ENCODE measurements at places on chromosomes 6 and 20.

GRCh38 chr20:62688855-62689460 lies 19.7 kb upstream of the NTSR1 start:
- peak; percentile 22 for DNase-seq

DNA sequence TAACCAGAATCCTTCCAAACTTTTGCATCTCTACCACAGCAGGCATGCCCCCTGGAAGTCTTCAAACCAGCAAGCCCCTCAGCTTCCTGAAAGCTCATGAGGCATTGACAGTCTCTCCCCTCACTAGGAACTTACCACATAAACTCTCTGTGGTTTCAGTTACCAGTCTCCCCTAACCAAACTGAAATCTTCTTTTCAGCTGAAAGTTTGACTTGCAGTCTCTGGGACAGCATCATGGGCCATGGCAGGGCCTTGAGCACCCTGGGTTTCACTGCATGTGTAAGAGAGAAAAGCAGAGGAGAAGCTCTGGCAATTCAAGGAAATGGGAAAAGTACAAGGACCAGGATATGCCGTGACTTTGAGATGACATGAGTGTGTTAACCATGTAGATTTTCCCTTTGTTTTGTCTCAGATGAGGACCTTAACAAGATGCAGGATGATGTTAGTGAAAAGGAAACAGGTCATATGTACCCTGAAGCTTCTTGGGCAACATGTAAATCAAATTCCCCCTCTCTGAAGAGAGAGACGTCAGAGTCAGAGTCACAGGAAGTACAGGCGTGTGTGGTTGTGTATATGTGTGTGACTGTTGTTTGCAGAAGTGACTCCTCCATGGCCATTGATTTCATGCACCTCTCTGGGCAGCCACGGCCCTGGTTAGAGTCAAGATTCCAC lies 106.3 kb downstream of the TNFRSF21 start:
- DNase-seq: no peak

DNA sequence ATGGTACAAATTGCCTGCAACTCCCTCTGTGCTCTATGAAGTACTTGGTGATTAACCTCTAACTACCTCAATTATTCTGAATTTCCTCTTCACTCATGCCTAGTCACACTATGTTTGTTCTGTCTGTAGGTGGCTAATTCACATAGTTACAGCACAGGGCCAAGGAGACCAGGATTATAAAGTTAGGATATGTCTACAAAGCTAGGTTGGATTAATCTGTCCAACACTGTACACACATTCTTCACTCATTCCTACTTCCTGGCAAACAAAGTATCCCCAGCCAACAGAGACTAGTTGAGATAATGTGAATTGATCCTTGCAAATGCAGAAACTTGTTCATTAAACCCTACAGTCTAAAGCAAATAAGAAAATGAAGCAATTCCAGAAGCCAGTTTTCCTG lies 269.8 kb downstream of the HACE1 start:
- no peak for DNase-seq

- no peak for DNase-seq
Observed at GRCh38 chr6:128168244-128168643, 267.4 kb upstream of the THEMIS start.

DNA sequence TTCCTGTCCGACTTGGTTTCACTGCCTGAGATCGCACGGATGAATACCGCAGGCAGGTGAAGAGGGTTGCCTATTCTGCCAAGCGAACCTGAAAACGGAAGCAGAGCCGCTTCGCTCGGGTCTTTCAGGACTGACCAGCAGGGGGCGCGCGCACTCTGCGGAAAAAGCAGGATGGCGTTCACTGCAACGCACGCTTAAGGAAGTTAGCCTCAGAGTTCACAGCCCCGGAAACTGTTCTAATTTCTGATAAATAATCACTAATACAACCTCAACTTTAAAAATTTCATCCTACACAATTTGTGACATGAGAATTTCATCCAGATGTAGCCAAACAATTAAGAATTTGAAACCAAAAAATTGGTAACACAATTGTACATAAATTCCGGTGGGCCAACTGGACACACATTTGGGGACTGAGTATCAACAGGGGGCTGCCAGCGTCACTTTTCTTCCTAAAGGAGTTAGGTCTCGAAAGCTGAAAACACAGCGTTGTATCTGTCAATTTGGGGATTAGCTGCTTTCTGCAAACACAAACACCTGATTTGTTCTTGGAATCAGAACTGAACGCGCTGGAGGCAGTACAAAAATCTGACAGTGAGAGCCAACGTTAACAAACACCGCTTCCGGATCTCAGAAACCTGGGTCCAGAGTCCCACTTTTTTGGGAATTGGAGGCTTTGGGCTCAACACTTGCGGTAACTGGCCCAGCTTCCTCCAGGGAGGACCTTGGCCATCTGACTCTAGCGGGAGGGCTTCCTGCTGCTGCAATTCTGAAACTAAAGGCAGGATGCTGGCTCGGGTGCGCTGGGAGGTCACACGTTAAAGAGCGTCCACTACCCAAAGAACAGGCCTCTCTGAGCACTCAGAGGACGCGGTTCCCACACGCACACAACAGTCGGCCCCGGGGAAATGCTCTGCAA lies 8.8 kb downstream of the PXDC1 start:
- peak; percentile 79 for DNase-seq

DNA sequence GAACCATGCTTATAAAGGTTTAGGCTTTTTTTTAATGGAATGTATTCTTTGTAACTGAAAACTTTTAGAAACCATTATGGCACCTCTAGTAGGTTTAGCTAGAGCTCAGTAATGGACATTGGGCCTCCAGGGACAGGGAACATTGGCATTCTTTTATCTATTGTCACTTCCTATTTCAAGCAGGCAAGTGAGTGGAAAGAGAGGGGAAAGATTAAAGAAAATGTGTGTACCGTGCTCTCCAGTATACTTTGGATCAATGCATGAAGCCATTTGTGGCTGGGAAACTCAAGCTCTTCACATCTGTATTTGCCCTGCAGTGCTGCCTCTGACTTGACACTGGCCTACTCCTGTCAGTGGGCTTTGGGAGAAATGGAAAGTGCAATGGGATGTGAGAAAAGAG lies 18.6 kb downstream of the RBM24 start:
- DNase-seq: no peak

DNA sequence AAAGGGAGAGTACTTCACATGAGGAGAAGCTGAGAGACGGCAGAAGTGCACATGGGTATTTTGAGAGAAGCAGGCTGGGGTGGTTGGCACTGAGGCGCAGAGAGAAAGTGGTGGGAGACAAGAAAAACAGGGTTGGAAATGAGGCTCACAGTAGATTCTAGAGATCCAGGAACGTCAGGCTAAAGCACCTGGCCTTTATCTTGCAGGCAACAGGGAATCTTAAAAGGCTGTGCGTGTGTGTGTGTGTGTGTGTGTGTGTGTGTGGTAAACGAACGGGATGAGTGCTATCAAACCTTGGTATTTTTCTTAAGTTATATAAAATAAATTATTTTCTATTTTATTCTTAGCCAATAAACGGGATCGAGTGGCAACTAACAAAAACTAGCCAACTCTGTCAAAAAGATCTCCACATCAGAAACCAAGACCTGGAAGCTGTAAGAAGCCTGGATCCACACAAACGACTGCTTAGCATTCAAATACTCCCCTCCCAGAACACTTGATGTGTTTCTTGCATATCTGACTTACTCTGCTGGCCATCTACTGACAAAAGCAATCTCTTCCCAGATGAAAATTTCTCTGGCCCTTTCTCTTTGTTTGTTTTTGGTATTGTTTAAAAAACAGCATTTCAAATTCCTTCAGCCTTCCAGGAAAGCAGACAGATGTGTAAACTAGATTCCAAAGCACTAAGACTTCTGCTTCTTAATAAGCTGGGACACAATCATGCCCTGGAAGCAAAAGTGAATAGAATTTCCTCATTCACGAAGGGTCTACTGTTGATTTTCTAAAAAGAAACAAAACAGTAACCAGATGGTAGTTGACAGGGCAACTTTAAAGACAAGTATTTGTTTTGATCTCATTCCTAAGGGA lies 44.8 kb upstream of the FABP7 start:
- no peak for DNase-seq

GRCh38 chr6:116447496-116448011 lies 13.6 kb upstream of the CALHM6 start:
- DNase-seq: peak; percentile 97

DNA sequence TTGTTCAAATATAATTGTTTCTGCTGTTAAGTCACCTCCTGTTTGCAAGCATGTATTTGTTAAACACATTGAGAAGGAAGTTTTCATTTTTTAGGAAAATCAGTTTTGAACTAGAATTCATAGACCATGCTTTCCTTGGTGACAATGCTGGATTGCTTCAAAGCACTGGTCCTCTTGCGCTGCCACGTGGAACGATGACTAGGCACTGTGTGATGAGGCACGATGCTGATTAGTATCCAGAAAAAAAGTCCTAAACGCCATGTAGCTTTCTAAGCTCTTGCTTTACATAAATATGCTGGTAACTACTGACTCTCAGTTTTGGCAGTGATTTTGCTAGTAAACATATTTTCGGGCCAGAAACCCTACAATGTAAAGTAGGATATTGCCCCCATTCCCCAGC lies 11.1 kb upstream of the EXOC2 start:
- peak; percentile 71 for DNase-seq

DNA sequence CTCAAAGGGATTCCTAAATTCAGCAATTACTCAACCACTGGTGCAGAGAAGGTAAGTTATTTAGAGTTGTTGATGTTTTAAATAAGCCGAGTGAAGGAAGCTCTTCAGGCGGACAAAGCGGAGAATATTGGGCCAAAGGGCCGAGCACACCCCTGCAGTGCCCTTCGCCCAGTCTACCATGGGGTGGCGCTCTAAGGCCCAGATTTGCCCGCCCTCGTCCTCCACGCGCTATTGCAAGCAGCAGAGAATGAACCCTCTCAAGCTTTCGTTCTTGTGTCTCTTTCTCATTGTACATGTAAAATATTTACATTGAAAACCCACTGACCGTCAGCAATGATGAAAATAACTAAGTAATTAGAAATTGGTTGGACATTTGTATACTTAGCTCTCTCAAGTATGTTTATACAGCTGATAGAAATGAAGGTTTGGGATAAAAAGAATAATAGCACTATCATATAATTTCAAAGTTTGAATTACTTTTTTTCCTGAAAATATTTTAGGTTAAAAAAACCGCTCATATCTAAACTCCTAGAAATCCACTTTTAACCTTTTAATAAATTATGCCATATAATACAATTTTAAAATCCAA lies 195.0 kb upstream of the CEP162 start:
- peak; percentile 66 for DNase-seq

- DNase-seq: no peak
Observed at GRCh38 chr6:15512721-15513120, 150.1 kb downstream of the DTNBP1 start.

DNA sequence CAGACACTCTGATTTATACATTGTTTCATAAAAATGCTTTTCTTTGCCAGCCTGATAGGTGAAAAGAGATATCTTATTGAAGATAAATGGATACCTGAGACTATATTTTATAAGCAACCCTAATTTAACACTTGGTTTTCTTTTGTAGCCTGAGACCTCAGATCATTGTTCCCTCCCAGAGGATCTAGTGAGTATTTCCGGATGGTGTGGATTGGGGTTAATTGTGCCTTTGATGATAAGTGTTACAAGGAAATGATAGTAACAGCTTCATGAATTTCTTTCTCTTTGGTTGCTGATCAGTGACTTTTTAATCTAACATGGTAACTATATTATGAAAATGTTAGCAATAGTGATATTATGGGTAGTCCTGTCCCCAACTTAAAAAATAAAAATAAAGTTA lies 30.4 kb downstream of the KDM1B start:
- DNase-seq: no peak

GRCh38 chr6:165884813-165885765 lies 222.0 kb upstream of the PDE10A start:
- DNase-seq: peak; percentile 65

GRCh38 chr6:12363651-12364381 lies 73.7 kb downstream of the EDN1 start:
- DNase-seq: no peak

DNA sequence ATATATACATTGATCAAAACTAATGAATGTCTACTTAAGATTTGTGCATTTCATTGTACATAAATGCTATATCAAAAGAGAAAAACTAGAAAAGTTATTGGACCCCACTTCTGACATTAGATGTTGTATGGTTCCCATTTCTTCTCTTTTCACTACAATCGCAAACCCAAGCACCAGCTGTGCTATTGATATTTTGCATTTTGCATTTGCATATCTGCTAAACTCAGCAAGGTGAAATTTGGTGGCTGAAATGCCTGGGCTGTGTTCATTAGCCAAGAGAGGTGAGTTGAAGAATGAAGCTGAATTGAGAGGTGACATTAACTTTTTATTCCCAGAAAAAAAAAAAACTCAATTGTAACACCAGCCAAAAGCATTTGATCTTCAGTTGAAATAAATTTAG lies 232.1 kb upstream of the TENT5A start:
- no peak for DNase-seq

DNA sequence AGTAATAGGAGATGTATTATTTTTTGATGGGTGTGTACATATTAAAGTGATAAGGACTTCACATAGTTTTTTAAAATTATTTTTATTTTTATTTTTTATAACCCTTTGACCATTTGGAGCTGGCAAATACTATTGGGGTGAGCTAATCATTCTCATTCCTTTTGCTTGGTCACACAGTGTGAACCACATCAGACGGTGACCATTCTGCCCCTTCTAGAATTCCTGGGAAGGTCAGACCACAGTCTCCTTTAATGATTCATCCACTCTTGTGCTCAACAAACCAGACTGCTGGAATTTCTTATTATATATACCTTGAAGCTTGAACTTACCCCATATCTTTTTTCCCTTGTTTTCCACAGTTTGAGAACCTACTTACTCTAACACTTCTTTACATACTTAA lies 23.9 kb upstream of the PRL start:
- DNase-seq: peak; percentile 88

- peak; percentile 49 for DNase-seq
Observed at GRCh38 chr6:32852844-32853540, 512 bp downstream of the TAP1 start.
